ENCODE measurements at places on chromosomes 7 and 10.

GRCh38 chr7:82347808-82348207, 95.8 kb downstream of the CACNA2D1 start:
- no peak for DNase-seq

- no peak for DNase-seq
Observed at GRCh38 chr7:11709196-11709595, 122.8 kb downstream of the THSD7A start.

DNA sequence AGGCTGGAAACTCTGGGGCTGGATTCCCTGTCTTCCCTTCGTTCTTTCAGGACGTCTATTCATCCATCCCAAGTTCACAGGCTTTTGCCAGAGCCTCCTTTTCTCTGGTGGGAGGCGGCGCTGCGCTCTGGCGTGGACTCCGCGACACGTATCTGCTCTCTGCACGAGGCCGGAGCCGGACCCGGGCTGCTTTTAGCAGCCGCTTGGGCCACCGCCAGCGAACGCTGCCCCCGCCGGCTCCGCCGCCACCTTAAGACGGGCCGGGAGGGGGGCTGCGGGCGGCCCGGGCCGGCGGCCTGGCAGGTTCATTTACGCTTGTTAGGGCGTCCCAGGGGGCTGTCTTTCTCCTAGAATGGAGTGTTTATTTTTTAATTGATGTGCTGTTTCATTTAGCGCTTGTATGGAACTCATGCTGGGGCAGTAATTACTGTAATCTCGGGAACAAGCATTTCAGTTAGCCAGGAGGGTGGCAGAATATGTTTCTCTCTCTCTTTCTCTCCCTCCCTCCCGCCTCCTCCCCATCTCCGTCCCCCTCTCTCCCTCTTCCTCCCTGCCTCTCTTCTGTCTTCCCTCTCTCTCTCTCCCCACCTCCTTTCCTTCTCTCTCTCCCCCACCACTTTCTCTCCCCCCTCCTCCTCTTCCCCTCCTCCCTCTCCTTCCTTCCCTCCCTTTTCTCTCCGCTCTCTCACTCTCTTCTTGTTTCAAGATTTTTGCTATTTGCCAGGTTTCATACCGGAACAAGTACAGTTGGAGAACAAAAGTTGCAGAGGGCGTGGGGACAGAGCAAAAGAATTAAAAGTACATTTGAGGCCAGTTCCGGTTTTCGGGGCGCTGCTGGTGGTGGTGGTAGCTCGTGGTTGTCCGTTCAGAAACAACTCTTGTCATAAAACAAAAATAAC, 1.3 kb upstream of the FZD8 start:
- DNase-seq, result peak; percentile 64

DNA sequence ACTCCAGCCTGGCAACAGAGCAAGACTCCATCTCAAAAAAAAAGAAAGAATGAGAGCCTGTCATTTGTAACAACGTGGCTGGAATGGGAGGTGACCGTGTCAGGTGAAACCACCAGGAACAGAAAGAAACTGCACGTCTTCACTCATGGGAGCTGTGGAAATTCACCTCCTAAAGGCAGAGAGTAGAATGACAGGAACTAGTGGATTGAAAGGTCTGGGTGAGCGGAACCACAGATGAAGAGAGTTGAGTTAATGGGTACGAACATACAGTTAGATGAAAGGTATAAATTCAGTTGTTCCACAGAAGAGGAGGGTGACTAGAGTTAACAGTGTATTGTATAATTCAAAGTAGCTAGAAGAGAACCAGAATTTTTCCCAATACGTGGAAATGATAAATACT, 78.6 kb downstream of the MAD1L1 start:
- DNase-seq, result no peak

DNA sequence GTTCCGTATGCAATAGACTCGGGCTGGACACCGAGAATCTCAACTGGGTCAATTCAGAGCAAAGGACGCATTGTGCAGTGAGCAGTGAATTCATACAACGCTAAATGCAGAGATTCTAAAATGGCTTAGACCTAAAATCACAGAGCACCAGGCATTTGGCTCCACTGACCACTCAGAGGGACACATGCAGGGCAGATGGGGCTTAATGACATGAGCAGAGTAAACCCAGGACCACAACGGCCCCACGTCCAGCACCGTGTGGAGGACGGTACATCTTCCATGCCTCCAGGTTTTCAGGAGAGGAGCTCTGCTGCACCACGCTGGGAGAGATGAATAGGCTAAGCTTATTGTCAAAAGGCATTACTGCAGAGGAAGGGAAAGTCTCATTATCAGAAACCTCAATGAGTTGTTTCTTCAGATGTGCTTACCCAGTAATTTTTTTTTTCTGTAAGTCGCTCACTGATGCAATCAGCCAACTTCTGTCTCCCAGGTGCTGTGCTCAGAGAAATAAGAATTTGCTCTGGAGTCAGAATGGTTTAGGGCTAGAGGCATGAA, 555.0 kb downstream of the PTPRN2 start:
- no peak for DNase-seq
